ENCODE measurements at places on chromosomes 1 and 21.

GRCh38 chr1:204746838-204747442 is 61.4 kb upstream of the LRRN2 start:
- DNase-seq, result no peak

DNA sequence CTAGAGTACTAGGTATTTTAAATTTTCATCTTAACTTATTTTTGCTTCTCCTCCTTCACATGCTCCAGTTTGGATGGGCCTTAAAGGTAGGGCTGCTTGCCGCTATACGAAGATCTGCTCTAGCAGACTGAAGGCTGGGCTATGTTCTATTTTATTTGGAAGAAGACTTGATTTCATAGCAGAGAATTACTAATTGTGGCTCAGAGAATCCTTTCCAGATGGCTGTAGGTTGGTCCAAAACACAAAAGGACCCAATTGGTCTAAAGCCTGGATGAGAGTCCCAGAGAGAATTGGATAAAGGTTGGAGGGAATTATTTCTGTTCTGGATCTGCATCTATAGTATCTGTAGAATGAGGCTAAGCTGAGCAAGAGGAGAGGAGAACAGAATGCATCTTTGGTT is 719.4 kb upstream of the PTBP2 start:
- no peak for DNase-seq

DNA sequence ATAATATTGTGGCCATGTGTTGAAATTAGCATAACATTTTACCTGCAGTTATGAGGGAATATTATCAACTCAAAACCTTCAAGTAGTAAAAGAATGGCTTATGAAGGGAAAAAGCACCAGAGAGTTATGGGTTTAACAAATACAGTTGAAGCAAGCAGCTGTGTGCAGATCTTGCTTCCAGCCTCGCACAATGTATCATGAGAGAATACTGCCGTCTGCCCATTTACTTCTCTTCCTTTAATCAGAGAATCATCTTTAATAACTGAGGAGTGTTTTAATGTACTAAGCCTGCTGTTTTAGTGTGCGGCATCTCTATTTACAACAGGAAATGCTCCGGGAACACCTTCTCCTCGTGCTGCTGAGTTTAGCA is 120.9 kb downstream of the ATG4C start:
- DNase-seq, result no peak

DNA sequence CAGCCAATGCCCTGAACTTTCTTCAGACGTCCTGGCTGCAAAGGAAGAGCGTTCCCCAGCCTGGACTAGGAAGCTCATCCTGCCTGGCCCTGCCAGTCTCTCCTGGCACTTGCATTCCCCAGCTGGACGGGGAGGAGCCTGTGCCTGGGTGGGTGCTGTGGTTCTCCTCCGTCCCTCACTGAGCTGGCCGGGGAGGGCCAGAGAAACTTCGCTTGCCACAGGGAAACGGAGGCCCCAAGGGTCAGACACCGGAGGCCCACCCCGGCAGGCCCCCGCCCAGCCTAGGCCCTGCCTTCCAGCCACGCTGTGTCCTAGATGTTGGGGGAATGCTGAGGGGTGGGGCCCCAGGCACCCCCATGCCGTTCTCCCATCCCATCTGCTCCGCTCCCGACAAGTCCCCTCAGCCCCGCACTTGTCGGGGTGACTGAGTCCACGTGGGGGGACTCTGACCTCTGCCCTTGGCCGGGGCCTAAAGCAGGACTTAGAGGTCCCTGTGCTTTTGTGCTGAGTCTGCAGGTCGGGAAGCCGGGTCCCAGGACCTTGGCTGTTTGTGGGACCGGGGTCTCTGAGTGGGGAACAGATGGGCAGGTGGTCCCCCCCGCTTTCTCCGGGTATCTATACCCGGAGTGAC is 4.8 kb downstream of the FTCD start:
- no peak for DNase-seq

GRCh38 chr1:52238474-52238873 is 96.6 kb downstream of the ZFYVE9 start:
- no peak for DNase-seq

- no peak for DNase-seq
These were observed 22.9 kb downstream of the SAMSN1 start for GRCh38 chr21:14523234-14523633.
